NCI-H2171 treated with DMSO at 0.1 percent for 48 hours (cell line): ENCODE measurements at places on chromosomes 6 and 20.
A peak's percentile ranks its signal among the peaks of the same experiment; 100 is the strongest.

GRCh38 chr6:66508433-66508832 is 801.4 kb upstream of the EYS start:
- no peak for DNase-seq

DNA sequence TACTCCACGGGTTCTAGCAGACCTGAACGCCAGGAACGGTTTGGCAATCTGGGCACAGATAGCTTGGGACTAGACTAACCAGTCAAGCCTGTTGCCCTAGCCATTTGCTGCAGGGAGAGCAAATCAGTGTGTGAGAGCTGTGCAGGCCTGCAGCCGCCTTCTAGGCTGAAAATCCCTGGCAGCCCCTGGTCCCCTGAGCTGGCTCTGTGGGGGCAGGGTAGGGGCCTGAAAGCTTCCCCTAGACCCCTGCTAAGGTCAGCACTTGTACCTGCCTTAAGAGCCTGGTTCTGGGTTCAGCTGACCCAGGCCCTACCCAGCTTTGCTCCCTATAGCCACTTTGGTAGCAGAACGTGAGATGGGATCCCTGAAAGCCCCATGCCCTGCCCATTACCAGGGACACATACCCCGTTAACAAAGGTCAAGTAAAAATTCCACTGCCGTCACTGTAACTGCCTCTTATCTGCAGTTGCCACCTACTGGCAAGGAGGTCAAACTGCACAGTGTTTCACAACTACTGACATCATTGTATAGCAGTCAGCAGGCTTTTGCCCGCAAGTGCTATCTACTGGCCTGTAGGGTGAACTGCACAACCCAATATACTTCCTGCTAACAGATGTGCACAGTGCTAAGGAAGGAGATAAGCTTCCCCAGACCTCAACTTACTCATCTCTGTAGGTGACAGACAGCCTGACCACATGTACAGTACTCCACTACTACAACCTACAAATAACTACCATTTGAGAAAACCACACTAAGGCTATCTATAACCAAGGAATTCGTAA is 95.1 kb upstream of the OLIG3 start:
- DNase-seq: peak; percentile 66

GRCh38 chr20:60627751-60628565 is 624.1 kb upstream of the CDH4 start:
- DNase-seq: no peak

- no peak for DNase-seq
Measured at GRCh38 chr6:168242111-168242939, 77.3 kb downstream of the DACT2 start.
